ENCODE measurements at places on chromosomes 3 and 15.

DNA sequence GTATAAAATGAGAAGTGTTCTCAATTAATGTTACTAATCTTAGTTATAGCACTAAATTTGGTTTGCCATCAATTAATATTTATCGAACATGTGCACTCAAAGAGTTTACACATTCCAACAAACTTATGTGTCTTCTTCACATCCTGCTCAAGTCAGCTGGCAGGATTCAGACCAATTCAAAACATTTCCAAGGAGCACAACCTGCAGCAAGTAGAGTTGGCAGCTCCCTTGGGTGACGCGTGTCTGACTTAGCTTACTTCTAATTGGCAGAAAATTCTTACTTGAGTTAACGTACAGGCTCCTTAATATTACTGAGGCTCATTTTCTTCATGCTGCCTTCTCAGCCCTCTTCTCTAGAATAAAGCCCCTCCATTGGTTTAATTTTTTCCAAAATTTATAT is 110.4 kb upstream of the PFN2 start:
- no peak for DNase-seq

DNA sequence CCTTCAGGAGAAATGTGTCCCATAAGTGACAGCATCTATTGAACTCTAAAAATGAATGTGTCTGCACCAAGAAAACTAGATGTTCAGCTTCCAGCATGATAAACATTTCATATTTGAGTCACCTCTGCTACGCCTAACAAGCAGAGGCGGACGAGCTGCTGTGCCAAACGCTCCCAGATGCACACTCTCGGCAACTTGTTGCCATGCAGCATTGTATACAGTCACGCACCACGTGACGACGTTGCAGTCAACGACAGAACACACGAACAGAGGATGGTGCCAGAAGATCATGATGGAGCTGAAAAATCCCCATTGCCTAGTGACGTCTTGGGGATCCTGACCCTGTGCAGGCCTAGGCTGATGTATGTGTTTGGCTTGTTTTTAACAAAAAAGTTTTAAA is 137.5 kb downstream of the XXYLT1 start:
- DNase-seq = peak; percentile 14

GRCh38 chr15:84955089-84955848 is 26.4 kb upstream of the PDE8A start:
- DNase-seq = peak; percentile 13

DNA sequence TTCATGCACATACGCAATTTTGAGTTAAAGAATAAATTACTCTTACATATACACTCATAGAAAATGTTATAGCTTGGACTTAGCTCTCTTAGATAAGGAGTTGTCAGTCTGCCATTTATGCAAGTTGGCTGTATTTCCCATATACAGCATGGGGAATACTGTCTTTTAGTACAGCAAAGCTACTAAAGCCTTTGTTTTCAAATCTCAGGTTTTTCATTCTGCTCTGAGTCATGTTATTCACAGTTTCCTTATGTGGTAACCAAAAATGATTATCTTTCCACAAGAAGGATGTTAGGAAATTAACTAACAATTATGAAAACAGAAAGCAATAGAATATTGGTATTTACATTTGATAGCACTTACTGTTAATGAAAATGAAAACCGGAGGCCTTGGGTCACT is 4.3 kb upstream of the TIPARP start:
- DNase-seq = no peak

GRCh38 chr3:70754314-70754713 is 441.9 kb upstream of the MDFIC2 start:
- DNase-seq = no peak

DNA sequence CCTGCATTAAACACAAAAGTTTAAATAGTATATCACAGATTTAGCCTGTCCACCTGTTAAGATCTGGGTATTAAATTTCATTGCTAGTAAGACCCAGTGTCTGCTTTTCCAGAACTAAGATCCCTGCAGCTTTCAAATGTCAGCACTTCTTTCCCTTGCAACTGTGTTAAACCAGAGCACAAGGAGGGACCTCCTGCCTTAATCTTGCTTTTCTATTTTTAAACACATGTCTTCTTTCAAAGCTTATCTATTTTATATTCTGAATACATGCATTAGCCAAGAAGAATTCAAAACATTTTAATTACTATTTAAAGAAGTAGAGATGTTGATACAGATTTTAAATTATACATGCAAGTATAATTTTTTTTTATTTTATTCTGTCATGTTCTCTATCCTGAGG is 315.1 kb downstream of the ARPP21 start:
- no peak for DNase-seq

GRCh38 chr3:179227349-179227748 is 23.6 kb downstream of the KCNMB3 start:
- no peak for DNase-seq

- DNase-seq = no peak
Observed at GRCh38 chr3:149618151-149619123, 39.4 kb downstream of the WWTR1 start.

DNA sequence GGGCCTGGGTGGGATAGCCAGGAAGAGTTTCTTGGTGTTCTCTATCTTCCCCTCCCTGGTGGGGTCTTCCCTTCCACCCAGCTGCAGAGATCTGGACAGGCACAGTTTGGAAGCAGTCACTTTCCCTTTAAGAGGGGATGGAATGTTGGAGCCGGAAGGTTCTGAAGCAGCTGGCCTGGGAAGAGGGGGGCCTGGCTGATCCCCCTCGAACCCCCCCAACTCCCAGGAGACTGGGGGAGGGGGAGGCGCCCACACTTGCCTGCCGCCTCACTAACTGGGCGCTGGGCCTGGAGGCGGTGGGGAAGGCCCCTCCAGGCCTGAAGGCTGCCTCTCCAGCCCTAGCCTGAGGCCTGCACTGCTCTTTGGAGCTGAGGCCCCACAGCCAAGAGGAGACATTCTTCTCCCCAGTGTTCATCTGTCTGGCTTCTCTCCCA is 1.4 kb downstream of the DVL3 start:
- DNase-seq = no peak

- DNase-seq = no peak
Observed at GRCh38 chr3:184172681-184173373, 1.8 kb upstream of the AP2M1 start.

DNA sequence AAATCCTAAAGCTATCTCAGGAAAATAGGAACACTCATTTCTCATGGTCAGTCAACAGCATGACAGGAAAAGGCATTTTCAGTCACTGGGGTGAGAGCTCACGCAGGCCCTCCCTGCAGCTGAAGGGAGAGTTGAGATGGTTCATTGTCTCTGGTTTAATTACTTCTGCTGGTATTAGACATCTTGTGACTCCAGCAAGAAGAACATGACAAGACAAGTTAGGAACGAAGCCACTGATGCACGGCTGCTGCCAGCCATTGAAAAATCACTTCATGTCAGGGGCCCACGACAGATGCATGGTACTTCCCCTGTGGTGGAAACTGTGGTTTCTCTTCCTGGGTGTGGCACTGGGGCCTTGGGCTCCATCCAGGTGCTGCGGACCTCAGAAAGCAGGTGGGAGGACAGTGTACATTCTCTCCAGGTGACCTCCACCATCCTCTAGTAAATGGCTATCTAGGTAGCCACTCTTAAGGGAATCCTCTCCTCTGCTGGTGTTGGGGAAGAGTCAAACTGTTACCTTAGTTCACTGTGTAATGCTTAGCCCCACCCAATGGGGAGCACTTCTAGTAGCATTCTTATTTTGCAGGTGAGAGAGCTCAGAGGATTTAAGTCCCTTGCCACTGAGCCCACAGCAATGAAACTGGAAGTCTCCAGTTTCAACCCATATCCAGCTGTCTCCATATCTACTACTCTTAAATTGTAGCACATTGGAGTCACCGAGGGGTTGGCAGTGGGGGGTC is 274.2 kb downstream of the LRTM1 start:
- no peak for DNase-seq

DNA sequence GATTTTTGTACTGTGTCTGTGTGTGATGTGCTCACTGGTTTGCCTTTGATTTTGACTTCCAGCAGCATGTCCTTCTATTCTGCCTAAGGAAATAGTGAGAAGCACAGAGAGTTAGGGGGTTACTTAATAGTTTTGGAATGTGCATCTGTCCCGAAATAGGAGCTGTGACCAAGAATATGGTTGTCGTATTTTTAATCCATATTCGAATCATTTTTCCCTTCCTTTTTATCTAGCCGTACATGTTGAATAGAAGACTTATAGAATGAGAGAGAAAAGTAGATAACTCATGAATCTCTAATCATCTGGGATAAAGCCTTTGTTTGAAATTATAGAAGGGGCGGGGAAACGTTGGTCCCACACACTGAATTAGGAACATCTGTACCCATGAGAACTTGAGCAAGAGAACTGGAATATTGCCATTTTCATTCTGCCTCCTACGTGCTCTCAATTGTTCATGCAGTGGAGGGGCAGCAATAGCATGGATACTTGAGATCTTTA is 23.6 kb downstream of the CRTC3 start:
- no peak for DNase-seq

GRCh38 chr3:13393427-13394360 is 26.4 kb downstream of the NUP210 start:
- DNase-seq = no peak

- no peak for DNase-seq
Observed at GRCh38 chr15:79339588-79340314, 28.8 kb downstream of the TMED3 start.

GRCh38 chr3:188088948-188089685 is 64.8 kb upstream of the LPP start:
- no peak for DNase-seq

DNA sequence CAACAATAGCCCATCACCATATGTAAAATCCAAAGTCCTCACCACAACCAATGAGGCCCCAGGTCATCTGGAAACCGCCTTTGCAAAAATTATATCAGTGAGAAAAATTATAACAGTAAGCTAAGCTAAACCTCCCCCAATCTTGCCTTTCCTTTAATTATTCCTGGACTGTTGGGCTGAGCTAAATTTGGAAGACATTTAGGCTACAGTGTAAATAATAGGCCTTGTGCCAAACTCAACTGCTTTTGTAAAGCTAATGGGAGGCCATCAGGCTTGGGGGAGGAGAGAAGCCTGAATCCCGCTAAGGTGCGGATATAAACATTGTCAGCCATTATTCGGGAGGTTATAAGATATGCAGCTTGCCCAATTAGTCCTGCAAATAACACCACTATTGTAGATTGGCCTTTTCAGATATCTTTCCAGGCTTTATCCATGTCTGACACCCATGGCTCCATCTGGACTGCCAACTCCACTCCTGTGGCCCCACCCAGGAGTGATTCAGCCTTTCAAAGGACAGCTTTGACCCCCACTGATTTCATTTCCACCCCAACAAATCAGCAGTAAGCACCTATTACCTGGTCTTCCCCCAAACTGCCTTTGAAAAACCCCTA is 53.0 kb upstream of the CA12 start:
- DNase-seq = no peak

DNA sequence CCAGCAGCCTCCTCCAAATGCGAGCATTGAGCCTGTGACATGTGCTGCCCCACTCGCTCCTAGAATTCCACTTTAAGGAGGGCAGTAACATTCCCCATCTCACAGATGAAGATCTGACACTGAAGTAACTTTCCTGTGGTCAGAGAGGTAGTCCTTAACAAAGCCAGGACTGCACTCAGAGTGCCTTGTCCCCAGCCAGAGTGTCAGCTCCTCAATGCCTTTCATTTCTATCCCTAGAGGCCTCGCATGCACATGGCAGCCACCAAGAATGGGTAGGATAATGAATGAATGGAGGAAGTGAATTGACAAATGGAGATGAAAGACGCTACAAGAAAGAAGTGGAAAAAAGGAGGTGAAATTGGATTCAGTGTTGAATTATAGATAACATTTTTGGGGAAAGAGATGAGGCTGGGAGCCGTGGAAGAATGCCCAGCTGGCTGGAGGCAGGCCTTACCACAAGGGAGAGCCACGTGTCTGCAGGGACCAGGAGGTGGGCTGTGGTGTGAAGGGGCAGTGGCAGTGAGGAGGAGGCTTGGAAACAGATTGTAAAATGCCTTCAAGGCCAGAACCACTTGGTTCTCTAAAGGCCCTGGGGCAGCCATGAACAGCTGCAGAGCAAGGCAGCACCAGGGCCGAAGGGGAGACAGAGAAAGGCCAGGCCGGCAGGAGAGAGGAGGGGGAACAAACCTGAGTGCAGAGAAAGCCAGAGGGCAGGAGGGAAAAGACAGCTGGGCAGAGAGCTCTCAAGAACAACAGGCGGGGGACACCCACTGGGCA is 10.4 kb downstream of the CFAP92 start:
- no peak for DNase-seq

GRCh38 chr3:71119171-71119570 is 464.4 kb downstream of the FOXP1 start:
- no peak for DNase-seq

- DNase-seq = no peak
Observed at GRCh38 chr3:186732169-186732766, 15.1 kb downstream of the KNG1 start.

- no peak for DNase-seq
Observed at GRCh38 chr3:56269755-56270535, 198.3 kb downstream of the ERC2 start.

GRCh38 chr3:152589644-152590043 is 245.3 kb upstream of the P2RY1 start:
- DNase-seq = no peak

GRCh38 chr15:41928100-41928499 is 34.2 kb upstream of the SPTBN5 start:
- no peak for DNase-seq

DNA sequence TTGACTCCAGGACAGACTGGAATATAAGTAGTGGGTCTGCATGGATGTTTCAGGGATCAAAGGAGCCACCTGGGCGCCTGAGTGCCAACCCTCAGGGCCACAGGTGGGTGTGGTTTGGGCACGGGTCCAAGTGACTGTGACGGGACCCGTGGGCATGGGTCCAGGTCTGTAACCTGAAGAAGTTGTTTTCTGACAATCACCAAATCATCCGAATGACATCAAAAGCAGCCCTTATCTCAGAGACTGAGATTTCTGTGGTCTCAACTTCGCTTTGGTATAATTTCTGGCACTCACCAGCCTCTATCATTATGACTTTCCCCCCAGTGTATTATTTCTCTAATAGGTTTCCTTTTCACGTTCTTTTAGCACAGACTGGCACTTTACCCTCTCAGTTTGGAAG is 24.4 kb downstream of the RLBP1 start:
- no peak for DNase-seq

DNA sequence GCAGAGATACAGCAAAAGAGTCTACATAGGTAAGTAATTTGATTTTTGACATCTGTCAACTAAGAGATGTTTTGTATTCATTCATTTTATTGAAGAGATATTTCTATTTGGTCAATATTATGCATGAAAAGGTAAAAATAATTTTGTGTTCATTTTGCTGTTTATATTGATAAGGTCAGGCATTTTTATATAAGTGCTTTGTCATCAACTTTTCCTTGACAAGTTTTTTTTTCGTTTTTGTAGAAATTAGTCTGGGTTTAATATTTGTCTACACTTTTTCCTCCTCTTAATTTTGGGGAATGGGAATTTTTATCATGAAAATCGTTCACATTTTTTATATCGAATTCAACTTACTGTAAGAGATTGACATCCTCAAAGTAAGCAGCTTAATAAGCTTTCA is 67.7 kb downstream of the STT3B start:
- DNase-seq = no peak

- no peak for DNase-seq
Observed at GRCh38 chr3:52032702-52033408, 23.5 kb downstream of the DUSP7 start.

GRCh38 chr3:163218336-163218735 is 1721.7 kb downstream of the OTOL1 start:
- DNase-seq = no peak
